ENCODE measurements at places on chromosomes 1 and 21. TPM values are rescaled to one million over a fixed set of nuclear protein-coding genes. Genes with fewer than 3 reads are reported as not detected.

The BEST4 gene
- total RNA-seq, result 0.18 TPM

The CHI3L1 gene
- 0.13 TPM for total RNA-seq

GRCh38 chr1:221692643-221693042 lies 49.2 kb downstream of the DUSP10 start:
- no peak for DNase-seq

GRCh38 chr1:220928320-220928719 lies 49.1 kb downstream of the HLX start:
- DNase-seq, result no peak

DNA sequence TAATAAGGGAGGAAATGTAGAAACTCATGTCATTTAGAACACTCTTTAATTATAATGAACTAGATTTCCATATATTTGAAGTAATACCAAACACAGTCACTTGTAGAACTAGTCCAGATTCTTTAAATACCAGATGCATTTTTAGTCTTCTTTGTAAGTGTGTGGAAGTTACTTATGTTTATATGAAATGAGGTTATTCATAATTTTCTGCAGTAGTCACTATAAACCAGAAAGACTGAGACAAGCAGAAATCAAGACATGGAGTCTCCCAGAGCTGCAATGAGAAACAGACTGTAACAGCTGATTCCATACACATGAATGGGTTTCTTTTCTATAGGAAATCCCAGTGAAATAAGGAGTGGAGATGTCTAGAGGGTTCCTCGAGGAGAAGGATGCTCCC lies 216.6 kb upstream of the ZP4 start:
- no peak for DNase-seq

- DNase-seq, result no peak
Observed at GRCh38 chr1:4975856-4976255, 321.4 kb downstream of the AJAP1 start.

- DNase-seq, result peak; percentile 25
Observed at GRCh38 chr1:229596925-229597699, 28.8 kb downstream of the TAF5L start.

DNA sequence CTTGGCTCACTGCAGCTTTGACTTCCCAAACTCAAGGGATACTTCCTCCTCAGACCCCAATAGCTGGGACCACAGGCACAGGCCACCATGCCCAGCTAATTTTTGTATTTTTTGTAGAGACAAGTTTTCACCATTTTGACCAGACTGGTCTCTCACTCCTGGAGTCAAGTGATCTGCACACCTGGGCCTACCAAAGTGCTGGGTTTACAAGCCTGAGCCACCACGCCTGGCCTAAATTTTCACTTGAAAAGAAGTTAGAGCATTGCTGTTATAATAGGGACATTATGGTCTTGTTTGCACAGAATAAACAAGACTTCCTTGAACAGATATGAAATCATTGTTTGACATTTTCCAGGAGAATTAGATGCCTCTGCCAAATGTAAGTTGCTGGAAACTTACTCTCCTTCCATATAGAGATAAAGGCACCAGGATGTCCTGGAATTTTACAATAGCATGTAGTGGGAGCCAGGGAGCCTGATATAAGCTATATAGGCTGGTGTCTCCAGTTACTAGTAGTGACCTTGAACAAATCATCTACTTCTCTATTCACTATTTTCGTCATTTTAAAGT lies 16.9 kb downstream of the SLC35A3 start:
- DNase-seq, result peak; percentile 3

The LRRC71 gene
- total RNA-seq, result 0.53 TPM

GRCh38 chr1:119766374-119766794 lies 2.3 kb downstream of the HMGCS2 start:
- no peak for DNase-seq

GRCh38 chr1:116326486-116326885 lies 46.6 kb upstream of the ATP1A1 start:
- DNase-seq, result no peak
